ENCODE measurements at places on chromosomes 4 and X.

- H3K27ac ChIP-seq = no peak overlapping the region
- no peaks in the 10 kb centered on the region for H3K27me3 ChIP-seq
- no peak overlapping the region for H3K4me3 ChIP-seq
- H3K36me3 ChIP-seq = no peaks in the 10 kb centered on the region
- no peak for DNase-seq
Observed at GRCh38 chr4:55781812-55782211, 37.8 kb upstream of the EXOC1L start.

DNA sequence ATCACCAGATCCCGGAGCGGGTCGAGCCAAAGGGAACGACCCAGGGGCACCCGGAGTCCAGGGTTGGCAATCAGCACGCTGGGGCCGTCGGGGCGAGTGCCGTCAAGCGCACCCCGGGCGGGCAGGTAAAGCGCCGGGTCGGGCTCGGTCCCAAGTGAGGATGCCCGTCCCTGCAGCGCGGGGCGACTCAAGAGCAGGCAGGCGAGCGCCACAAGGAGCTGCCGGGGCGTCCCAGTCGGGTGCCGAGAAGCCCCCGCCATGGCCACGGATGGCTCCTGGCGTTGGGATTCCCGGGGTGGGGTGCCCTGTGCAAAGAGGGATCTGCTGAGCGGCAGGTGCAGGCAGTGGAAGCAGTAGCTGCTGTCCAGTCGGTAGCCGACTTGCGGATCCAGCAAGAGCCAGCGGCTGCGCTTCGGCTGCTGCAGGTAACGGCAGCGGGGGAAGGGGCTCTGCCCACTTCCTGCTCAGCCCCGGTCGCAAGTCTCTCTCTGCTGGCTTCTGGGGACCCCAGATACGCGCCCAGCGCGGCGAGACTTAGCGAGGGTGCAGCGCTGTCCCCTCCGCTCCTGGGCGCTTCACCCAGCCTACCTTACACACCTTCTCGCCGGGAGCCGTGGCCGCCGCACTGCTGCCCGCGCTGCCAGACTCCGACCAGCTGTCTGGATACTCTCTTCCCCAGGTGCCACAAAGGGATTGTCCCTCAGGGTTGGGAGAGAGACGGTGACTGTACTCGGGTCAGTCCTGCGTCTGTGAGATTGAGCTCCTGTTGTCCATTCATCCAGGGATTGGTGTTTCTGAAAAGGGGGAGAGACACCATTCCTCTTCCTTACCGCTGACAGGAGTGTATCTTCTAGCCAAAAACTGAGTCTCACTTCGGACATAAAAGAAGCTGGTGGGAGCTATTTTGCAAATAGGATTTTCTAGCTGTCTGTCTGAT, at the start of gene FREM3:
Gene FREM3, minus strand, starts transcription at position 260 of the 937 bp plus-strand sequence. Its CDS starts 0 bp downstream, at position 260.
- H3K27ac ChIP-seq = no peak within 1 kb of the TSS
- no peak for DNase-seq
- no peaks in the 10 kb centered on the region for H3K27me3 ChIP-seq
- H3K4me3 ChIP-seq = peak within 1 kb of the TSS; percentile 45

GRCh38 chrX:1307626-1308340, 28.8 kb upstream of the IL3RA start:
- no peaks in the 10 kb centered on the region for H3K27me3 ChIP-seq
- no peak for DNase-seq
- H3K4me3 ChIP-seq = no peak overlapping the region

- no peak overlapping the region for H3K4me3 ChIP-seq
- no peak overlapping the region for H3K27ac ChIP-seq
- no peaks in the 10 kb centered on the region for H3K36me3 ChIP-seq
- no peaks in the 10 kb centered on the region for H3K27me3 ChIP-seq
Observed at GRCh38 chrX:65045001-65045400, 68.8 kb upstream of the ZC4H2 start.

- H3K36me3 ChIP-seq = no peaks in the 10 kb centered on the region
- no peak for DNase-seq
- no peaks in the 10 kb centered on the region for H3K27me3 ChIP-seq
- H3K4me1 ChIP-seq = no peaks in the 10 kb centered on the region
- no peak overlapping the region for H3K27ac ChIP-seq
- no peak overlapping the region for H3K4me3 ChIP-seq
Observed at GRCh38 chr4:107734120-107734519, 14.1 kb upstream of the PAPSS1 start.
